ENCODE measurements at places on chromosomes 3 and 15.

- no peak for DNase-seq
Measured at GRCh38 chr3:70885636-70886035, 573.2 kb upstream of the MDFIC2 start.

DNA sequence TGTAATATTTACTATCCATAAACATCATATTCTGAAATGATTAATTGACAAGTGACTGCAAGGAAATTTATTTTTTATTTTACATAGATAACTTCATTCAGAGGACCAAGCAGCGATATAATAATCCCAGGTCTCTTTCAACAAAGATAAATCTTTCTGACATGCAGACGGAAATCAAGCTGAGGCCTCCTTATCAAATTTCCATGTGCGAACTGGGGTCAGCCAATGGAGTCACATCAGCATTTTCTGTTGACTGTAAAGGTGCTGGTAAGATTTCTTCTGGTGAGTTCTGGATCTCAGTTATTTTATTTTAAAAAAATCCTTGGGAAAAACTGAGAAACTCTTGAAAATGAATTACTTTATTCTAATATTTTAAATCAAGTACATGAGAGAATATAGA is 23.3 kb downstream of the SEC22A start:
- DNase-seq, result no peak

DNA sequence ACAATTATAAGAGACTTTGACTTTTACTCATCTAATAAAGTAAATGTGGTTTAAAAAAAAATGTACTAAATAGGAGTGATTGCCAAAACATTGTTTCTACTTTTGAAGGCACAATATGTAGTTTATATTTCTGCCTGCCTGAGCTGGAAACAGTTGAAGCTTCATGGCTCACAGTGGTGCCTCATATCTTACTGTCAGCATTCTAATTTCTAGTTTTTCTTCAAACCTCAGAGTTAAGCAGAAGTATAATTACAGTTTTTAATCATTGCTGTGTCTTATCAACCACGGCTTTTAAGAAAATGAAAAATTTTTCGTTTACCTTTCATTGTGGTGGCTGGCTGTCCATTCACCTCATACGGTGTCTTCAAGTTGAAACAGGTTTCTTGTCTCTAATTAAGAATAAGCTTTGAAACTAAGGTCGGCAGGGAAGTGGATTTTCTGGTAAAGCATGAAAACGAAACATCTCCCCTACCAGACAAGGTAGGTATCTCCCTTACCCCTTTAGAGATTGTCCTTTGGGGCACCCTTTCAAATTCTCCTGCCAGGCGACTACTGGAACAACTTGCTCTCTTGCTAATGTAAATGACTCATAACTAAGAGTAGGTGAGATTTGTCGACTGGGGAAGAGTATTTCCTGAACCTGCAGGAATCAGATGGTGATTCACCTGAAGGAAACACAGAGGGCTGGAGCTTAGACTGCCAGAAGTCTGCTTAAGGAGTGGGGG is at the start of gene GPR87:
Gene GPR87 (minus strand): TSS at position 554 of the 725 bp plus-strand sequence. CDS start 16,720 bp downstream, outside the sequence.
- no peak for DNase-seq

GRCh38 chr15:75361989-75362641 is 6.3 kb downstream of the MAN2C1 start:
- DNase-seq, result no peak
